Eye (tissue), 1 donor: ENCODE measurements at places on chromosomes 5 and 9.

- DNase-seq: no peak
These were observed 67.0 kb downstream of the CAST start for GRCh38 chr5:96729156-96729555.

GRCh38 chr5:105146867-105147266 is 1584.3 kb upstream of the NUDT12 start:
- no peak for DNase-seq

DNA sequence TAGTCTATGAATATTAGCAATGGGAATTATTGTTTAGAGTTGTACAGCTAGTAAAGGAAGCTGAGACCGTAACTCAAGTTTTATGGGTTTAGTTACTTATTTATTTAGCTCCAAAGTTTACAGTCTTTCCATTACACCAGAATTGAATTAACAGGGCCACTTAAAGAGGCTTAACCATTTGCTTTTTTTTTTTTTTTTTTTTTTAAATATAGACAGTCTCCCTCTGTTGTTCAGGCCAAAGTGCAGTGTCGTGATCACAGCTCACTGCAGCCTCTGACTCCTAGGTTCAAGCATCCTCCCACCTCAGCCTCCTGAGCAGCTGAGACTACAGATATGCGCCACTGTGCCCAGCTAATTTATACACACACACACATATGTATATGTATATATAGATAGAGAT is 1.4 kb upstream of the TTC1 start:
- DNase-seq: no peak

GRCh38 chr5:43268188-43268820 is 44.9 kb downstream of the HMGCS1 start:
- no peak for DNase-seq

DNA sequence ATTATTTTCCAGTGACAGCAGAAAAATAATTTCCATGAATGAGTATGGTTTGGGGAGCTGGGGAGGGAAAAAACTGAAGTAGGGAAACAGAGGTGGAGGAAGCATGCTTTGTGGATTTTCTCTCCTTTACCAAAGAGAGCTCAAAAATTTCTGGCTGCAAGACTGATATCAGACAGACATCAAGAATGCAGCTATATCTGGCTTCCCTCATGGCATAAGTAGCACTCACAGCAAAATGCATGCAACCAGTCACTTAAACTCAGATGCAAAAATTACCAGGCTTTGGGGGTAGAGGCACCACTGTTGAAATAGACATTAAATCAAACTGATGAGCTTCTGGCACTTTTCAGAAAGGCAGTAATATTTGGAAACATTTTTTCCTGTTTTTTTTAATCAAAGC is 196.9 kb downstream of the TSSK1B start:
- no peak for DNase-seq

DNA sequence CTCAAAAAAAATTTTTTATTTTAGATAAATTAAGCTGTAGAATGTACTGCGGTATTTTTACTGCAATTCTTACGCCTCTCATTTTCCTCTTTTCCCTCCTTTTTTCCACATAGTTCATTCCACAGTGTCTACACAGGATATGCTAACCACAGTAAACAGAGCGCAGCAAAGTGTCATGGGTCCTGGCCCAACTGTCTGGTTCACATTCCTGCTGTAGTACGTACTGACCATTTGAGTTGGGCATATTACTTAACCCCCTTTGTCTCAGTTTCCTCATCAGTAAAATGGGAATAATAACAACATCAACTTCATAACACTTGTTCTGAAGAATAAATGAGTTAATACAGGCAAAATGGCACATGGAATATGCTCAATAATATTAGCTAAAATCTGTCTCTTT is 41.6 kb downstream of the SLC44A1 start:
- no peak for DNase-seq

- no peak for DNase-seq
These were observed 179.2 kb downstream of the HSPA4 start for GRCh38 chr5:133230823-133231578.

GRCh38 chr9:672851-673250 is 168.6 kb upstream of the DMRT1 start:
- no peak for DNase-seq

DNA sequence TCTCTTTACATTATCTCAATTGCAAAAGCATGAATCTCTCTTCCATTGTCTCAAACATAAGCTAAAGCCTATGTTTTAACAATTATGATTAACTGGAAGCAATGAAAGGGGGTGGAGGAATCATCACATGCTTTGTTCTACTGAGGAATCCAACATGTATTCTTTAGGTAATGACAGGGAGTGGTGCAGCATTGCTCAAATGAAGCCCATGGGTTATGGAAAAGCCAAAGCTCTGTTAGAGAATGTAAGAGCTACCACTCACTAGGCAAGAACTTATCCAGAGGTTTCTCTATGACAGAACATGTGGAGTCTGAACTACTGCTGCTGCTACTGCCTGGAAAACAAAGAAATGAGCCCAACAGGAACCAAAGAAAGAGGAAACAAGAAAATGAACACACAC is 28.7 kb downstream of the KIF3A start:
- no peak for DNase-seq
